ENCODE measurements at places on chromosomes 7 and 10.

GRCh38 chr7:158804335-158804734 is 25.0 kb downstream of the ESYT2 start:
- DNase-seq, result no peak

GRCh38 chr10:119030421-119031250 is 1.1 kb downstream of the NANOS1 start:
- no peak for DNase-seq

DNA sequence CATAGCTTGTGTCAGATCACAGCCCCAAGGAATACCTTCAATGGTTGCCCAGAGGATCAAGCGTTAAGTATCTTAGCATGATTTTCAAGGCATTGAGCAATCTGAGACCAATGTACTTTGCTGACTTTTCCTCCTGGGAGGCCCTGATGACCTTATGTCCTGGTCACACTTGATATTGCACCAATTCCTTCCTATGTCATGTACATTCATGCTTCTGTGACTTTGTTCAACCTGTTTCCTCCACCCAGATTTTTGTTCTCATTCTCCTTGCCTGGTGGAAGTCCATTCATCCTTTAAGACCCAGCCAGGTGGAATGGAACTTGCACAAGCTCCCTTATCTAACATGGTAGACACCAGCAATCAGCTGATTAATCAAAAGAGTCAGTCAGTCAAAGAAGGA is 160.8 kb downstream of the PFKFB3 start:
- DNase-seq, result no peak

GRCh38 chr10:123774132-123774742 is 108.1 kb downstream of the GPR26 start:
- DNase-seq, result no peak

GRCh38 chr10:16867556-16867955 is 50.3 kb upstream of the RSU1 start:
- no peak for DNase-seq

- DNase-seq, result no peak
These were observed 54.7 kb upstream of the STEAP4 start for GRCh38 chr7:88361357-88361756.

DNA sequence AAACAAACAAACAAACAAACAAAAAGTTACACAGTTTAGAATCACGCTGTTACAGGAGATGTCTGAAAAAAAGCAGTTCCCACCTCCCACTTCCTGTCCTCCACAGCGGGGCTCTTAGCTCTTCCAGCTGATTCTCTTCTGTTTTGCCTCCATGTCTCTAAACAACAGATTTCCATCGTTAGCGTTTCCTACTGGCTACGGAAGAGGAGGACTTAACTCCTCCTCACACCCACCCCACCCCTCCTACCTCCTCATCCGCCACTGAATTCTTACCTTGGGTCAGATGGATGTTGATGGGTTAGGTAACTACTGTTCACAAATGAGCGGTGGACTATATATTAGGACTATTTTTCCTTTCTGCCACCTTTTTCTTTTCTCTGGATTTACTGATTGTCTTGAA is 36.8 kb upstream of the NUB1 start:
- no peak for DNase-seq

GRCh38 chr7:47045207-47046051 is 536.5 kb downstream of the TNS3 start:
- DNase-seq, result no peak

DNA sequence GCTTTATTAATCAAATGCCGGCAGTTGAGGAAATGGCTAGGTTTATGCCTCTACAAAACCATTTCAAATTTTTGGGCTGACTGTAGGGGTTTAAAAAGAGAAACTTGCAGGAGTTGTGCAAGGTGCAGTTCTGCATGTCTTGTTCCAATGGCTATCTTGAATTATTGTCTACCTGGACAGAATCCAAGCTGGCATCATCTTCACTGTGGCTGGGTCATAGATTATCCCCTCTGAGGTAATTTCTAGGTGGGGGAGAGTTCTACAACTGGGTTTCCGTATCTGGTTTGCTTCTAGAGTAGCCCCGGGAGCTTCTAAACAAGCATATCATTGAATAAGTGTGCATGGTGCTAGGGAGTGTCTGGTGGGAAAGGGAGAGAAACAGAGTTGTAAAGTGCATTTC is 16.9 kb downstream of the BET1 start:
- DNase-seq, result no peak

GRCh38 chr7:107384025-107384424 is 85.8 kb upstream of the GPR22 start:
- DNase-seq, result no peak

DNA sequence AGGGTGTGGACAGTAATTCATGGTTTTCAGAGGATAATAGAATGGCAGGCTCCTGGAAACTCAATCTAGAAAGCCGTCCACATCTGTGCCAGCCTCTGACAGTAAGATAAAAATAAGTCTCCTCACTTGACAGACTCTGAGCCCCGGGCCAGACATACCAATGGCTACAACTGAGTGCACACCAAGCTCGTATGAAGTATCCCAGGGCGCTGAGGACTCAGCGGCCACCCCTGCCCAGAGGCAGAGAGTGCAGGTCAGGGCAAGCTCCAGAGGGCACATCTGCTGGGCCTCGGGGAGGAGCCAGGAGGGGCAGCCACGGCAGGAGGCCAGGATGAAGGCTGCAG is 262.8 kb upstream of the TCERG1L start:
- no peak for DNase-seq

GRCh38 chr7:38222481-38223096 is 44.5 kb downstream of the STARD3NL start:
- DNase-seq, result no peak

DNA sequence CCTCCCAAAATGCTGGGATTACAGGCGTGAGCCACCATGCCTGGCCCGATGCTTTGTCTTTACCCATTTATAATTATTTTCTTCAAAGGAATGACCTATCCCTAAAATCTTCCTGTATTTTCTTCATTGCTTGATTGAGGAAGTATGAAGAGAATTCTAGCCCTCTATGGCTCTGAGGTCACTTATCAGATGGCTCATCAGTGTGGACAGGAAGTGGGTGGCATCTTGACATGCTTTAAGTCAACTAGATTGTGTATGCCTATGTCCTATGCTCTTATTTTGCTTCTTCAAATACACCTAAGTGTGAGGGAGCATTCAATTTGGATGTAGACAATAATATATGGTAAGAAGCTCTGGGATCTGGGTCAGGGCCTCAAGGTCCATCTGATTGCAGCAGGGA is 1020.5 kb downstream of the LRMDA start:
- no peak for DNase-seq

- no peak for DNase-seq
These were observed 34.5 kb downstream of the ZNF775 start for GRCh38 chr7:150413640-150414081.

DNA sequence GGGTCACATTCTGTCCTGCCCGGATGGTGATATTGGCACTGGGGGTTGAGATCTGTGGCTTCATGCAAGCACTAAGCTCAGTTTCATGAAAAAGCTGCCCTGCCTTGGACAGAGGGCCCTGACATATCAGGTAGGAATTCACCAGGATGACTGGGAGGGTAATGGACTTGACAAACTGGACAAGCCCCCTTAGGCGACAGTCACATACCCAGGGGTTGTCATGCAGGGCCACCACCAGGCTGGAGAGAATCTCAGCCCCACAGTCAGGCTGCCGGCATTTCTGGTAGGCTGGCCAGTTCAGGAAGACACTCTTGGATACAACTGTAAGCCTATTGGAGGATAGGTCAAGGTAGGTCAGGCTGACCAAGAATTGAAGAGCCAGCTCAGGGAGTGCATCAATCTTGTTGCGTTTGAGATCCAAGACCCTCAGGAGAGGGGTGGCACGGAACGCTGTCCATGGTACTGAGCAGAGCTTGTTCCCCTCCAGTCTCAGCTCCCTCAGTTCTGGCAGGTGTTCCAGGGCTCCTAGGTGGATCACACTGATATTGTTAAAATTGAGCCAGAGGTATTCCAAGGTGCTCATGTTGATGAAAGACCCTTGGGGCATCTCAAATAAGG is 824 bp downstream of the LRIT2 start:
- DNase-seq, result no peak

DNA sequence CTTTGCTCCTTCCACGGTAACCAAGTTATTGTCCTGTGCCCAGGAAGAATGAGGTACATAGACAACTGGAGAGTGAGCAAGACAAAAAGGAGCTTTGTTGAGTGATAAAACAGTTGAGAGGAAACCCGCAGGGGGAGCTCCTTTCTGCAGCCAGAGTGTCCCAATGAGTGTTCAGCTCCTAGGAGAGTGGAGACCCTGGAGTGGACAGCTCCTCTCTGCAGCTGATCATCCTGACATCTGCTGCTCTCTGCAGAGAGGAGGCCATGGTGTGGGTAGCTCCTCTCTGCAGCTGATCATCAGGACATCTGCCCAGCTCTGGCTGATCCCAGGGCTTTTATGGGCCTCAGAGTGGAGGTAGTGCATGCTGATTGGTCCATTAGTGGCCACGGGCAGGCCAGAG is 53.4 kb upstream of the PCDH15 start:
- DNase-seq, result no peak

DNA sequence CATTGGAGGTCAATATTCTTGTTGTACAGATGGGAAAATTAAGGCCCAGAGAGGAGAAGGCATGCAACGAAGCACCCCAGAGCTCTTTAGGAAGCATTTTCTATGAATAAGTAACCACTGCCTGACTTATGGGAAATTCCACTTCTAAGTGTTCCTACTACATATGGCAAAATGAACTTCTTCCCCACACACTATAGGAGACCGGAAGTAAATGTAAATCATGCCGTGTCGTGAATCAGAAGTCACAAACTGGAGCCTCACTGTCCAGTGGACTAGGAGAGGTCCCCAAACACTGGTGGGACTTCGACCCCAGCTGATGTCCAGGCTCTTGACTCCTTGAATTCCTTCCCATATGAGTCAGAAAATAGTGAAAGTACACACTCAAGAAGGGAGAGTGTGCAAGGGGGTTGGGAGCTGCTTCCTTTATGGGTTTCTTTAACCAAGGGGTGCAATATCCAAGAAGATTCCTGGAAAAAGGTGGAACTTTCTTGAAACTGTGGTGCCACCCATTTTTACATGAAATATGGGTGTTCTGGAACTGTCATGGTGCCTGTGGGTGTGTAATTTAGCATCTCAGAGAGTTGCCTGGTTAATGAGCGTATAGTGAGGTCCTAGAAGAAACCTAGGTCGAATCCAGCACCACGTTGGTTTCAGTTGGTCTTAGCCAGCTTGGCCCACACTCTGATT is 6.7 kb downstream of the RASSF4 start:
- DNase-seq, result no peak
